ENCODE measurements at places on chromosomes 2 and 18. TPM values are rescaled to one million over a fixed set of nuclear protein-coding genes. Genes with fewer than 3 reads are reported as not detected.

- DNase-seq, result no peak
Measured at GRCh38 chr2:122960759-122961641, 1064.1 kb upstream of the CNTNAP5 start.

GRCh38 chr2:85179541-85179940, 46.3 kb downstream of the TCF7L1 start:
- DNase-seq, result no peak

DNA sequence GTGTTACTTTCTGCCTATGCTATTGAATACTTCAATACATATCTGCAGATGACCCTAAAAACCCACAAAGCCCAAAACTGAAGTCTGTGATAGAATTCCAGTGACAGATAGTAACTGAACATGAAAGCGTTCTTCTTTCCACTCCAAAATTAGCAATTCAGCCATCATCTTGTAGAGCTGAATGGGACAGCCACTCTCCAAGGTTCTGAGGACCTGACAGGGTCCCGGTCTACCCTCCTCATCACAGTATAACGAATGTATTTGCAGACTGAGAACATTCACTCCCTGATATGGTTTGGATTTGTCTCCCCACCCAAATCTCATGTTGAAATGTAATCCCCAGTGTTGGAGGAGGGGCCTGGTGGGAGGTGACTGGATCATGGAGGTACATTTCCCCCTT, 189.5 kb downstream of the MTCL1 start:
- DNase-seq, result no peak

DNA sequence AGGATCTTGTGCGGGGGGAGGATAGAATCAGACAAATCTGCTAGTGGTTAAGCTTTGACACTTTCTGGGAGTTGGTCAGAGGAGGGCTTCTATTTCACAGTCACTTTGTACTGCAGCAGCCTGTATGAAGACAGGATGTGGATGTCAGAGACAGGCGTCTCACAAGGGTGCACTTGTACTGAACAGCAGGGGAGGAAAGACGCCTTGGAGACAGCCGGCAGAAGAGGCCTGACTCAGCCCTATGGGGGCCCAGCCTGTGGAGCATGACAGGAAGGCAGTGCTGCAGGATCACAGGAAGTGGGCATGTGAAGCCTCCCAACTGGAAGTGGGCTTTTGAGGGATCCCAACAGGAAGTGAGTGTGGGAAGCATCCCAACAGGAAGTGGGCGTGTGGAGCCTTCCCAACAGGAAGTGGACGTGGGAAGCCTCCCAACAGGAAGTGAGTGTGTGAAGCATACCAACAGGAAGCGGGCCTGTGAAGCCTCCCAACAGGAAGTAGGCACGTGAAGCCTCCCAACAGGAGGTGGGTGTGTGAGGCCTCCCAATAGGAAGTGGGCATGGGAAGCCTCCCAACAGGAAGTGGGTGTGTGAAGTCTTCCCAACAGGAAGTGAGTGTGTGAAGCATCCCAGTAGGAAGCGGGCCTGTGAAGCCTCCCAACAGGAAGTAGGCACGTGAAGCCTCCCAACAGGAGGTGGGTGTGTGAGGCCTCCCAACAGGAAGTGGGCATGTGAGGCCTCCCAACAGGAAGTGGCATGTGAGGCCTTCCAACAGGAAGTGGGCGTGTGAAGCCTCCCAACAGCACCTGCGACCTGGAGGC, 212.3 kb downstream of the SNTG2 start:
- DNase-seq, result no peak

DNA sequence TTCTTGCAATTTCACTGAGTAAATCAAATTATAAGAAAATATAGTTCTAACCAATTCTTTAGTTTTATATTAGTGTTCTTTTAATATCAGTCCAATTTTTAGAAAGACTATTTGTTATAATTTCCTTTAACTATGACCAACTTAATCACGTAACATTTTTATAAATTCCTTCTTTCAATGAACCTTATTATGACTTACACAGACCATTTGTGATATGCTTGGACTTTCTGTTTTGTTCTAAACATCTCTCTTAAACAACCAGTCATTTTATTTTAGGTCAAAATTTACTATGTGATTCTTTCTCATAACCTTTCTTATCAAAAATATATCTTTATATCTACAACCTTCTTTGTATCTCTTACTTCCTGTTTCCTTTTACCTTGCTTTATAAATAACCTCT, 39.5 kb upstream of the DYNAP start:
- DNase-seq, result no peak

DNA sequence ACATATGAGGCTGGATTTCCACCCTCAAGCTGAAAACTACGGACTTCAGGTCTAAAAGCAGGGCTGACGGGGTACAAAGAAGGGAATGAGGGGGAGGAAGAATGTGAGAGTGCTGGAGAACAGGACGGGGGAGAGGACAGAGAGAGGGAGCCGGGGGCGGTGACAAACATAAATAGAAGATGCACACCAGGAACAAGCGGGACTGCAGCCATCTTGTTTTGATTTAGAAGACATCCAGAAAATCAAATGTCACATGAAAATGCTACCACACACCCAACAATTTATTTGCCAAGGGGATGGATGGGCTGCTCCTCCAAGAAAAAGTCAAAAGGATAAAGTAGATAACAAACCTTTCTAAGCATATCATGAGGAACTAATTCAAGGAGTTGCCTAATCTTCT, 59.2 kb upstream of the FHL2 start:
- DNase-seq, result no peak

GRCh38 chr2:134436706-134437105, 182.8 kb downstream of the MGAT5 start:
- no peak for DNase-seq

DNA sequence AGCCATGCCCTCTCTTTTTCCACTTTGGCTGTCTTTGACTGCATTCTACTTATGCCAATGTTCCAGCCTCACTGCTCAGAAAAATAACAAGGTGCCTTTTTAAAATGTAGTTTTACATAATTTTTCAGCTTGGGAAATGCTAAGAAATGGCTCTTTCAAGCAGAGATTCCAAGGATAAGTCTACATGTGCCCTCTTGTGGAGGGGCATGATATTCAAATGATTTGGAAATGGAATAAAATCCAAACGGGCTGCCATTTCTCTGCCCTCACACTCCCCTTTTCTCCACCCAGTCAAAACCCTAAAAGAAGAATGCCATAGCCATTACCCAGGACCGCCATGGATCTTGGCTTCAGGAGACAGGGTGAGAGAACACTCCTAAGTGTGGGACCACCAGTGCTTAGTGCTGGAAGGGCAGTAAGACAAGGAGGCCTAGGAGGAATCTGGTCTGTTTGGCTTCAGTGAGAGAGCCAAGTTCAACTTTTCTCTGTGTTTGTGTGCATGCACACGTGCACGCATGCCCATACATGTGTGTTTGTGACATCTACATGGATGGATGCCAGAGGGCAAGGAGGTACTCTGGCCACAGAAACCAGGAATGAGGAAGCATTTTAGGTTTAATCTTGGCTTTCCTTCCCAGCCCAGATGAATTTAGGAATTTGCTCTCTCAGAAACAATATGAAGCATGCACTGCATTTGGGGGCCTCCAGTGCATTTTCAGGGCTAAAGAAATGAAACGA, 174.0 kb upstream of the SLC14A2 start:
- DNase-seq, result peak; percentile 54

DNA sequence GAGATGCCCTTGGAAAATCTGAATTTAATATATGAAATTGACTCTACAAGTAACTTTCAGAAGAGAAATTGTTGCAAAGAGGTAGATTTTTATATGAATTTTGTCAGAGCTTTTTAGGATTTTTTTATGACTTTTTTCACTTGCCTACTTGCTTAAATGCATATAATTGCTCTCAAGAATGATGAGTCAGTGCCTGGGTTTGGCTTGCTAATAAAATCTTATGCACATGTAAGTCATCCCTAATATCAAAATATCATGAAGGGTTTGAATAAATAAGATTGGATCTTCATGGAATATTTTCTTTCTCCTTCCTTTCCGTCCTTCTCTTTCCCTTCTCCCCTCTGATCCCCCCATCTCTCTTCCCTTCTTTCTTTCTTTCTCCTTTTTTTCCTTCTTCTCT, 354.1 kb downstream of the TXNL1 start:
- DNase-seq, result no peak

DNA sequence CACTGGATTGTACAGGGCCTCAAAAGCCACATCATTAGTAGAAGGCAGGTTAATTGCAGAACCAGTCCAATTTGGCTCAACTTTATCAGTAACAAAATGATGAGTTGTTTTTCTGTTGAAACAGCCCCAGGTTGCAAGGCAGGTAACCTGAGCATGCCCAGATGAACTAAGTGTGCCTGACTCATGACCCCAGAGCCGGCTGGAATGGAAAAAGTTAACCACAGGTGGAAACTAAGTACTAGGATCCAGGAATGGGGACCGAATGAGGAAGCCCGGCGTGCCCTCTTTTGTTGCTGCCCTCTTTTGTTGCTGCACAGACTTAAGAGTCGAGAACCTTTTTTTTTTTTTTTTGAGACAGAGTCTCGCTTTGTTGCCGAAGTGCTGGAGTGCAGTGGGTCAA, 79.5 kb upstream of the YWHAQ start:
- no peak for DNase-seq

DNA sequence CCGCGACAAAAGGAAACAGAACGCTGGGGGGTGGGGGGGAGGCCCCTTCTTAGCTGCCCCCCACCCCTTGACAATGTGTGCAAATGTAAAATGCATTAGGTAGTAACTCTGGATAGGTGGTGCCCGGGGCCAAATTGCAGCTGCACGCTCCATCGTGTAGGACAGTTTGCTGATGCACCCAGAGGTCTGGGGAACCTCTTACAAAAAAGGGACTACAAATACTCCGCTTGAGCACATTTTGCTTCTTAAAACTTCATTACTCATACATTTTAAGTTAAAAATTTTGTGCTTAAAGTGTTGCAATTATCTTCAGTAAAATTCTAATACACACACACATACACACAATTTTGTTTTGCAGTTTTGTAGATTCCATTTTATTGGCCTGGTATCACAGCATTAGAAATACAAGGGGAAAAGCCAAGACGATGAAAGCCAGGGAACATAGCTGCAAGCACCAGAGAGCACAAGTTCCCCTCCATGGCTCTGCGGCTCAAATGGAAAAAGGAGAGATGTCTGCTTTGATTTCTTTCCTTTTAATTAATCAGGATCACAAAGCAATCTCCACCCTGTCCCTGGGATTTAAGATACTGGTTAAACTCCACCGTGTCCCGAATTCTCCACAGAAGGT, 582.1 kb downstream of the ZEB2 start:
- DNase-seq, result no peak

DNA sequence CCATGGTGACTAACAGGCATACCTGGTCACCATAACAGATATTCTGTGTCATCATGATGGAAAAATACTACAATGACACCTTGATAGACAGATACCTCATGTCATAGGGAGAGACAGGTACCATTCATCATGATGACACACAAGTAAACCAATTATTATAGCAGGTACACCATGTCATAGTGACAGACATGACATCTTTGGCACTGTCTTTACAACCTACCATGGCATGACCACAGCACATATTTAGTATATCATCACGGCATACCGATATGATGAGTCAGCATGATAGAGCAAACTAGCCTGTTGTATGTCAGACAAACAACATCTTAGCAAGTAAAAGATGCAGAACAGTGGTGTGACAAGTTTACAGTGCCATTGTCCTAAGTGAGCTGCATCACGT, 101.3 kb upstream of the KLHL29 start:
- DNase-seq, result no peak

- DNase-seq, result no peak
Measured at GRCh38 chr2:17621781-17622180, 81.3 kb downstream of the VSNL1 start.

DNA sequence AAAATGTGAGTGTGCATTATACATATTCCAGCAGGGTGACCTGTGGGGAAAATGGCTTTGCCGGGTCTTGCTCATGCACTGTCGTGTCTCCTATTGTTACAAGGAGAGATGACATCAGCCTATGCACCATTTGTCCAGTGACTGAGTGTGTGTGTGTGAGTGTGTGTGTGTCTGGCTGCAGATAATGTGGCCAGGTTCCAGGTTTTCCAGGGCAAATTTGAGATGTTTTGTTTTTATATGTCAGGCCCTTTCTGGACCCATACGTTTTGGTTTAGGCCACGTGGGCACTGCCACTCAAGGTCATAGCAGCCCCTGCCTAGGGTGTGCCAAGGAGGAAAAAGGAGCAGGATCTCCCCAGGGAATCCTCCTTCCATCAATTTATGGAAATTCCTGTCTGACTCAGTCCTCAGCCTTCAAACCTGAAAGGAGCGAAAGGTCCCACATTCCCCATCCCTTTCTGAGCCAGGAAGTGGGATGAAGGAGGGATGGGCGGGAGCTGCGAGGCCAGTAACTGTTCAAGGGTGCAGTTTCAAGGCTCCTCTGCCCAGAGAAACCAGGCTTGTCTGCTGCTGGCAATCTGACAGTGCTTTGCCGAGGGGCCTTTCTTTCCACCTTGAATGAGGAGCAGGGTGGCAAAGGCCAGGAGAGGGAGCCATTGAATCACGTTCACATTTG, 93.0 kb upstream of the SMAD2 start:
- DNase-seq, result peak; percentile 85

DNA sequence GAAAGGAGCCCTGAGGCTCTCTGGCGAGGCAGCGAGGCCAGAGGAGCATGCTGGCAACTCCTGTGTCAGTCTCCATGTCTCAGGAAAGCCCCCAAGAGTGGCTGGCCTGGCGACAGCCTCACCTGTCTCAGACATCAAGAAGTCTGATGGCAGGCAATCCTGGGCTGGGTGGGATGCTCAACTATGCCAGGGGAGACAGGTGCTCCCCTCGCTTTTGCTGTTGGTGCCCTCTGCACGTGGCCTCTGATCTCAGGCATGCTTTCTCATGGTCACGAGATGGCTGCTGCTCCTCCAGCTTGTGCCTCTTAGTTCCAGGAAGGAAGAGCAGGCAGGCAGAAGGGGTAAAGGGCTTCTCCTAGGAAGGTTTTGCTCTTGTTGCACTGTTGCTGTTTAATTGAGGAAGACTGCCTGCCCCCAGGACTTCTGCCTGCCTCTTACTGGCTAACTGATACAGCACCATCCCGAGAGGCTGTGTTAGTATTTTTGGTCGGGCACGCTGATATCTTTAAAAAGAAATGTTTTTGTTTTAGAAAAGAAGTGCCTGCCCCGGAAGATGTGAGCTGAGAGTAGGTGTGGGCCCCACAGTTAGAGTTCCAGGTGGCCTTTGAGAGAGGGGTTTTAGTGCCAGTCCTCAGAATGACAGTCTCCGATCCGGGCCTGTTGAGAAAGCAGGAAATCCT, 344.8 kb upstream of the HS6ST1 start:
- no peak for DNase-seq

- DNase-seq, result no peak
Measured at GRCh38 chr2:17813010-17813741, 3.1 kb upstream of the MSGN1 start.

GRCh38 chr18:62506495-62507143, 16.2 kb upstream of the ZCCHC2 start:
- no peak for DNase-seq

- no peak for DNase-seq
Measured at GRCh38 chr2:235506291-235506996, 12.6 kb downstream of the AGAP1 start.

- no peak for DNase-seq
Measured at GRCh38 chr18:53605198-53605597, 619.3 kb downstream of the MBD2 start.

Gene PJVK
- total RNA-seq, result 5.8 TPM

Gene MC5R
- total RNA-seq, result not detected

Gene RNF152
- total RNA-seq, result 52.9 TPM

Gene SCYGR8
- not detected for total RNA-seq

Gene ANKRD30BL
- total RNA-seq, result 0.36 TPM

Gene MC4R
- not detected for total RNA-seq

Gene TMEM169
- 0.21 TPM for total RNA-seq

Gene CCDC148
- 3.4 TPM for total RNA-seq

Gene CCBE1
- total RNA-seq, result 1.8 TPM
